ENCODE measurements at places on chromosomes 11 and 22.

GRCh38 chr11:24163146-24163545 is 333.7 kb upstream of the LUZP2 start:
- no peak for DNase-seq

DNA sequence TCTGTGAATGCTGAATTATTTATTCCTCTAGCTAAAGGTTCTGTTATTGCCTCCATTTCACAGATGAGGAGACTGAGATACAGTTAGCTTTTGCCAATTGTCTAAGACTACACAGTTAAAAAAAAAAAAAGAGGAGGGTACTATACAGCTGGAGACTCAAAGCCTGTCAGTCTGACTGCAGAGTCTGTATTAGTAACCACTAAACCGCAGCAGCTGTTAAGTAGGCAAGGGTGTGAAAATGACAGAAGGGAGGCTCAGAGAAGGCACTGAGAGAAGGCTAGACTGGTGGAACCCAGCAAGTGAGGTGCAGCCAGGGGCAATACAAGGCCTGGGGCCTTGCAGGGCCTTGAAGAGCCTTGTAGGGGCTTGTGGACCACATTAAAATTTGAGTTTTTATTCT is 181.2 kb downstream of the CSNK2A3 start:
- DNase-seq = no peak

DNA sequence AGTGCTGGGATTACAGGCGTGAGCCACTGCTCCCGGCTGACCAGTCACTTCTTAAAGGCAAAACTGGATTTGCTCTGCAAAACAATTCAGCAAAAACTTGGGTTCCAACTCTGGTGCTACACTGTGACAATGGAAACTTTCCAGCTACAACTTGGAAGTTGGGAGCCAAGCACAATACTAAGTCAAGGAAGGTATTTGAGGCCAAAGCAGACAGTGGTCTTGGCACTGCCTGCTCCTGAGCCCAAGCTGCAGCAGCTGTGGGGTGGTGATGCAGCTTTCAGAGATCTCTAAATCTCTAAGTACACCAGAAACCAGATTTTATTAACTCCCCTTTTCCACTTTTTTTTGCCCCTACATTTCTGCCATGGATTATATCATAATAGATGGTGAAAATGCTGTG is 17.5 kb downstream of the ADM start:
- DNase-seq = no peak

GRCh38 chr11:69799582-69799981 is 19.6 kb downstream of the FGF3 start:
- no peak for DNase-seq

- DNase-seq = no peak
Observed at GRCh38 chr11:86355256-86355655, 19.4 kb upstream of the CCDC81 start.

DNA sequence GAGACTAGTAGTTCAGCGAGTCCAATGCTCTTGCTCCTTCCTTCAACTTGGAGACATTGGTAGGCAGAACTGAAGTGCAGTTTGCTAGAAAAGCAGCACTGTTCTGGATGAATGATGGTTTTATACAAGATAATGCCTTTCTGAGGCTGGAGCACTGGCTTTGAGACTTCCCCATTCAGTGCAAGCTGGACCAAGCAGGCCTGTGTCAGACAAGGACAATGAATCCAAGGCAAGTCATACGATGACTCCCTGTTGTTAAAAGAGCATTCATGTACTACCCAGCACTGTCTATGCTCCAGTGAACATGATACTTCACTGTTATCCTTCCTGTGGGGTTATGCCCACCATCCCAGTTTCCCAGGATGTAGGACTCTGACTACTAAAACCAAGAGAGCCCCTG is 242.3 kb upstream of the RAG2 start:
- DNase-seq = no peak
